GM12865 (cell line): ENCODE measurements at places on chromosomes 4 and X.
A peak's percentile ranks its signal among the peaks of the same experiment; 100 is the strongest.

DNA sequence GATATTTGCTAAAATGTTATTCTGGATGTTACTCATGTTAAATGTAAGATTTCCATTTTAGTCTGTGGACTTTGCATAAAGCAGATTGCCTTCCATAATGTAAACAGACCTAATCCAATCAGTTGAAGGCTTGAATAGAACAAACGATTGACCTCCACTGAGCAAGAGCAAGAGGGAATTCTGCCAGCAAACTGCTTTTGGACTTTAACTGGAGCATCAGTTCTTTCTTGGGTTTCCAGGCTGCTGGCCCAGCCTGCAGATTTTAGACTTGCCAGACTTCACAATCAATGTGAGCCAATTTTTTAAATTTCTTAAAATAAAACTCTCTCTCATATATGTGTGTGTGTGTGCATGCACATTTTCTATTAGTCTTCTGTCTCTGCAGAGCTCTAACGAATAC is 1248.8 kb downstream of the ADGRL3 start:
- no peak for DNase-seq

DNA sequence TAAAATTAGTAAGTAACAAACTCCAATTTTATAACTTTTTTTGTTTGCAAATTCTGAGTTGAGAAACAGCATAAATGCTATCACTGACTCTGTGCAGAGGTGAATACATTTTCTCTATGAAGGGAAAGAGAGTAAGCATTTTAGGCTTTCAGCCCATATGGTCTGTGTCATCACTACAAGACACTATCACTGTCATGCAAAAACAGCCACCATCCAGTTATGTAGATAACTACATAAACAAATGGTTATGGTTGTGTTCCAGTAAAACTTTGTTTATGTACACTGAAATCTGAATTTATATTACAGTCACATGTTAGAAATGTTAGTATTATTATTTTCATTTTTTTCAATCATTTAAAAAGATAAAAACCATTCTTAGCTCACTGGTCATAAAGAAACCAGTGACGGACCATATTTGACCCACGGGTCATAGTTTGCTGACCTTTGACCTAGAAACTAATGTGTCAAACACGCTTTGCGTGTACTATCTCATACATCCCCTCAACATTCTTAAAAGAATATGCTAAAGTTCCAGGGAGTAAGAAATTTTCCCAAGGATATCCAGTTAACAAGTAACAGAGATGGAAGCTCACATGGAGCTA is 29.1 kb downstream of the RASGEF1B start:
- no peak for DNase-seq

DNA sequence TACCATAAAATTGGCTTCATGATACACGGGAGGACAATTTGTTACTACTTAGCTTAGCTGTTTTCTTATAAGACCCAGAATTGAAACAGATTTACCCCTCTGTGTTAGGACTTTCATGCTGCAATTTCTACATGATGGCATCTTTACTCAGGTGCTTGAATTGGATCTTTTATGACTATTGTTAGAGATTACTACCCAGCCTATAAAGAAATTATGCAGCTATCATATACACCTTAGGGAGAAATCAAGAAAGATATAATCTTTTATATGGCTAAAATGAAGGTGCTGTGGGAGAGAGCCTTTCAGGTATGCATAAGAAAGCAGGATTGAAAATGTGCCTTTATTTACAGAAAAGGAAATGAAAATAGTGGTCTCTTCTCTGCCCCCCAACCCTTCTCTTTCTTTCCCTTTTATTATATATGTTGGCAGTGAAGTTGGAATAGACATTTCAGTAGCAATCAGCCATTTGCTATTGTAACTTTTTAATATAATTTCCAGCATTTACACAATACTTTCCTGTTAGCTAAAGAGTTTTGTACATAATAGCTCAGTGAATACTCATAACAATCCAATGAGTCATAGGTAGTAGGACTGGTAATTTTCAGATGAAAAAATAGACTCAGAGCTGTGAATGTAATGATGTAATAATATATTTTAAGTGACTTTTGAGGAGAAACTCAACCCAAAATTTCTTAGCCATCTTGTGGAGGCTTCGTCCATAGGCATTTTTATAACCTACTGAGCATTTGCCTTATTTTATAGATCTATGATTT is 311.8 kb downstream of the ADGRL3 start:
- no peak for DNase-seq

- DNase-seq = peak; percentile 78
Observed at GRCh38 chr4:143773998-143774895, 73.8 kb upstream of the FREM3 start.

DNA sequence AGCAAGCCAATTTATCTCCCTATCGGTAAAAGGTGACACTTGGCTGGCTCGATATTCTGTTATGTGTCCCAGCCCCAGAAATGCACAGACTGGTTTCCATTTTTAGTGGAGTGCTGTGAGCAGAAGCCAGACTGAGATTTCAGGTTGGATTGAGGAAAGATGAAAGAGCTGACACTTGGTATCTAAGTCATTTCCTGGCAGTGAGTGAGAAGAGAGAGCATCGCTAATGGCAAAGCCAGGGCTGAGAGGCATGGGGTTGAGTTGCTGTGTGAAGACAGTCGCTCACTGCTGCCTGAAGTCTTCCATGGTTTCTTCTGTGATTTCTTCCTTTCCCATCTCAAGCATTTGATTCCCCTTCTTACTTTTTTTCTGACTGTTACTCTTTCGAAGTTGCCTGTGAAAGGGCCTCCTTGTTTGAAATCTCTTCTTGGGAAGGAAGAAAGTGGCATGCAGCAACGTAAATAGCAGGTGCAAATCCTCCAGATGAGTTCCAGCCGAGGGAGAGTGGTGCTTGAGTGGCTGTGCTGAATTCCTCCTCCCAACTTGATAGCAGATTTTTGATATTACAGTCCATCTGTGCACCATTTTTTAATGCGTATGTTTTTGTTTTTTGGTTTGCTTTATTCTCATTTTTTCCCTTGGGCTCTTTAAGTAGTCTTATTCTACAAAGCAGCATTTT is 109.2 kb upstream of the LIMCH1 start:
- no peak for DNase-seq

DNA sequence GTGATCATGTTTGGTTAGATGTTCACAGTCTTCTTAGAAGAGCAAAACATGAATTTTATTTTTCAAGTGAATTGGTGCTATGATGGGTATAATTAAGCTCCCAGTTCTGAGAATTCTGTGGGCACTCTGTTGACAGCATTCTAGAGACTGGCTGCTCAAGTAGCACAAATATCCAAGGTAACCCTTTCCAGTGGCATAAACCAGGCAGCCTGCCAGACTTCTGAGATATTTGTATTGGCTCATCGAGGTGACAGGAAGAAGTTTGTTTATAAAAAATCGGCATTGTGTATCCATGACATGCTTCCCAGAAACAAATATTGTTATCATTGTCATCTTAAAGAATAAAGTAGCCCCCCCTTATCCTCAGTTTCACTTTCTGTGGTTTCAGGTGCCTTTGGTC is 28.3 kb downstream of the LANCL3 start:
- DNase-seq = no peak

GRCh38 chr4:117515921-117516320 is 430.5 kb upstream of the TRAM1L1 start:
- no peak for DNase-seq

GRCh38 chr4:152180369-152180768 is 355.5 kb downstream of the FBXW7 start:
- no peak for DNase-seq

DNA sequence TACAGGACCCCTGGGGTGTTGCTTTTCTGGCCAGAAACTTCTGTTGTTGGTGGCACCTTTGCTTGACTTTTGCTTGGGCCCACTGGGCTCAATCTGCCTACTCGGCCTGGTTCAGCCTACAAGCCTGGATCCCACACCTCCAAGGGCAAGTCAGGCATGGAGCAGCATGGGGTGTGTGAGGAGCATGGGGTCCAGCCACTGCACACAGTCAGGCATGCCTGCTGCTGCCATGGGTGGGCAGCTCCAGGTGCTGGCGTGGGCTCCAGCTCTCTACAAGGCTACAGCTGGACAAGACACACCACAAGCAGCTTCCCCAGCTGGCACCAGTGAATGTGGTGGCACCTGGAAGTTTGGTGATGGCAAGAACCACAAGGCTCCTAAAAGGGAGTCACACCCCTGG is 1683.1 kb upstream of the ADGRL3 start:
- no peak for DNase-seq

- no peak for DNase-seq
Observed at GRCh38 chr4:1753697-1754311, 32.5 kb downstream of the TACC3 start.

DNA sequence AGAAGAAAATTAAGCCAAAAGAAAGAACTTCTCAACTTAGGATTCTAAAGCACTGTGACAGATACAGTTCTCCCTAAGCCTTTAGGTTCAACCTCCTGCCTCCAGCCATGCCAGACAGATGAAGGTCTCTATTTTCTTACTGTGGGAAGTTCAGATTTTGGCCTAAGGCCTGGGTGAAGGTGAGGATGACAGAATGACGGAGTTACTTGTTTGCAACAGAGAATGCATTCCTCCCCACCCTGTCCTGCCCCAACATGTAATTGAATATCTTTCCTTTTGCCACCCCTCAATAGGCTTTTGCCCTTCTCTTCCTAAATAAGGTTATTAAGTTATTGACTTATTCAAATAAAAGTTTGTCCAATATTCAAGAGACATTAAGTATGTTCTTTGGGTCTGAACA is 25.6 kb downstream of the SLC16A2 start:
- no peak for DNase-seq

DNA sequence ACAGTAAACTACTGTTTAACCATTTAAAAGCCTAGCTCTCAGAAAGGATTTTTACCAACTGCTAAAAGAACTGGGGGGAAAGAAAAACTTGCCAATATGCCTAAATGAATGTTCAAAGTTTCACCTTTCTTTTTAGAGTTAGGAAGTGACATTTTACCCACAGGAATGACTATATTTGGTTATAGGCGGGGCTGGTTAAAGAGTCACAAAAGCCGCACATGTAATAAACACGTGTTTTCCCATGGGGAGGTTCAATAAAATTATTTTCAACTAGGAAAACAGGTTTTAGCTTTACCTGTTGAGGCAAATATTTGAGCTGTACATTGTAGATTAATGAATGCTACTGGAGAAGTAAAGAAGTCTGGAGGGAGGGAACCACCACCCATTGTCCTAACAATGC is 41.6 kb upstream of the UGDH start:
- peak; percentile 69 for DNase-seq

GRCh38 chr4:25128671-25129070 is 31.6 kb downstream of the SEPSECS start:
- DNase-seq = no peak
